Stimulated activated CD4-positive, alpha-beta T cell treated with anti-CD3 and anti-CD28 coated beads, Interleukin-1b, Interleukin-23, amount 100 ng/mL, for 1 hour (primary cell): ENCODE measurements at places on chromosomes 16 and 17.

DNA sequence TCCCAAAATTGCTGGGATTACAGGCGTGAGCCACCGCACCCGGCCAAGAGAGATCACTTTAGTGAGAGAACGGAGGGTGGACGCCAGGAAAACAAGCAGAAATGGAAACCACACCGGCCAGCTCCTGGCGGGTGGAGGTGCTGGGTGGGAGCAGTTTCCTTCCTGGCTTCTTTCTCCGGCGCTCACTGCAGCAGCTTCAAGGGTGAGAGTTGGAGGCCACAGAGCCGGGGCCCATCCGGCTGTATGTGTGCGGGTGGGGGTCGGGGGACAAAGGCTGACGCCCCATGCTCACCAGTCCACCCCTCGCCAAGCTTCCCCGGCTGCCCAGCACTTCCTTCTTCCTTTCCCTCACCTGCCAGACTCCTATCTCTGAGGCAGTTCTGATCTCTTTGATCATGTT is 13.5 kb upstream of the BHLHA9 start:
- no peak for DNase-seq

DNA sequence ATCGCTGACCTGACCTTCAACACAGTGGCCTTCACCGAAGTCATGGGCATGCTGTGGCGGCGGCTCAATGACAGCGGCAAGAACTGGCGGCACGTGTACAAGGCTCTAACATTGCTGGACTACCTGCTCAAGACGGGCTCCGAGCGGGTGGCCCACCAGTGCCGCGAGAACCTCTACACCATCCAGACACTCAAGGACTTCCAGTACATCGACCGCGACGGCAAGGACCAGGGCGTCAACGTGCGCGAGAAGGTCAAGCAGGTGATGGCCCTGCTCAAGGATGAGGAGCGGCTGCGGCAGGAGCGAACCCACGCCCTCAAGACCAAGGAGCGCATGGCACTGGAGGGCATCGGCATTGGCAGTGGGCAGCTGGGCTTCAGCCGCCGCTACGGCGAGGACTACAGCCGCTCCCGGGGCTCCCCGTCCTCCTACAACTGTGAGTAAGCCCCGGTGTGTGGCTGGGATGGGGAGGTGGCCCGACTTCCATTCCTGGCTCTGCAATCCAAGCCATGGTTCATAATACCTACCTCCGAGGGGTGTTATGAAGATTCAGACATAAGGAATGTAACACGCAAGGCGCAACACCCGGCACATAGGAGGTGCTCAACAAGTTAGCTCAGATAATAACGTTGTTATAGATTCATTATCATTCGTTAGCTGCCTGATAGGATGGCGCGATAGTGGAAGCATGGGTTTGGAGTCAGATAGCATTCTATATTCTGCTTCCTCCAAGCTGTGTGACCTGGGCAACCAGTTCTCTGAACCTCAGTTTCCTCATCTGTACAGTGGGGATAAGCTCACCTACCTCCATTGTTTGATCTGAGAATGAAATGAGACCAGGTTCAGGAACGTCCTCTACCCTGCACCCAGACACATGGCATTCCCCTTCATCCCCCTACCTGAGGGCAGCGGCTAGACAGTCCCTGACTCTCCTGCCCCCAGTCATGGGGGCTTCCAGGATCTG is 4.4 kb downstream of the EPN3 start:
- DNase-seq: no peak

DNA sequence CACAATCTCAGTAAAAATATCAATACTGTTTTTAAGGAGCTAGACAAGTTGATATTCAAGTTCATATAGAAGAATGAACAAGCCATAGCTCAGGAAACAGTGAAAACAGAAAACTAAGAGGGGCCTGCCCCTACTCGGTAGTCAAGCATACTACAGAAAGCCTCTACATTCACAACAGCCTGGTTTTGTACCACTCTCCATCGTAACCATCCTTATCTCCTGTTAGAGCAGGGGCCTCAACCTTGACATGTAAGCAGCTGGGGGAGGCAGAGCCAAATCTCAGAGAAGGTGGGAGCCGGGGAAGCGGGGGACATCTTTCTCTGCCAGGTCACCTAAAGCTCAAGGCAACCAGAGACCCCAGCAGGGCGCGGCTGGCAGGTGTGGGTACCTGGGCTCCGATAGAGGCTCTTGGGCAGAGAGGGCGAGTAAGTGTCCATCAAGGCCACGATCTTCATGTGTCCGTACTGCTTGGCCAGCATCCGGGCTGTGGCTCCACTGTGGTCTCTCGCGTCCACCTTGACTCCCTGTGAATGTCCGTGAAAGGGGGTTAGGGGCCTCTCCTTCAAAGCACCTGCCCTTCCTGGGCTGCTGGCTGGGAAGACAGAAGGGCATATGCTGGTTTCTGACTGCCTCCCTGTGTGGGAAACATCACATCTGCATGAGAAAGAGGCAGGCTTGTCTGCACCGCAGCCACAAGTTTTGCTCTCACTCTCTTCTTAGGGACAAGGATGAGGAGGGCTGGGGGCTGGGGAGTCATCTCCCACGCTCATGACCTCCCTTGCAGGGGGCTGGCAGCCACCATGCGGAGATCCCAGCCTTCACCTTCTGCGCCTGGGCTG is 20.2 kb downstream of the ANKS3 start:
- no peak for DNase-seq

GRCh38 chr17:44038604-44039011 is 23.8 kb upstream of the TMEM101 start:
- no peak for DNase-seq

GRCh38 chr16:66127459-66128370 is 238.8 kb upstream of the CDH5 start:
- no peak for DNase-seq

DNA sequence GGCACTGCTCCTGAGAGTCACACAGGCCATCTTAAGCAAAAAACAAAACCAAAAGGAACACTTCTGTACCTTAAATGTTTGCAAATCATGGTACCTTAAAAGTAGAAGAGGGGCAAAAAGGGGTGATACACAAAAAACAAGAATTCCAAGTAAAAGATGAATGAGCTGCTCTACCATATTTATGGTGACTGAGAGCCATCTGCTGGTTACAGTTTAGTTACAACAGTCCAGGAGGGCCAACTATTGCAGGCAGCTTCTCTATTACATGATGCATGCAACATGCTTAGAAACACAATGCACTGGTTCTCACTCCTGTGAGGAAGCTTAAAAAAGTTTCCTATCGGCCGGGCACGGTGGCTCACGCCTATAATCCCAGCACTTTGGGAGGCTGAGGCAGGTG is 53.5 kb downstream of the STX8 start:
- DNase-seq: no peak

DNA sequence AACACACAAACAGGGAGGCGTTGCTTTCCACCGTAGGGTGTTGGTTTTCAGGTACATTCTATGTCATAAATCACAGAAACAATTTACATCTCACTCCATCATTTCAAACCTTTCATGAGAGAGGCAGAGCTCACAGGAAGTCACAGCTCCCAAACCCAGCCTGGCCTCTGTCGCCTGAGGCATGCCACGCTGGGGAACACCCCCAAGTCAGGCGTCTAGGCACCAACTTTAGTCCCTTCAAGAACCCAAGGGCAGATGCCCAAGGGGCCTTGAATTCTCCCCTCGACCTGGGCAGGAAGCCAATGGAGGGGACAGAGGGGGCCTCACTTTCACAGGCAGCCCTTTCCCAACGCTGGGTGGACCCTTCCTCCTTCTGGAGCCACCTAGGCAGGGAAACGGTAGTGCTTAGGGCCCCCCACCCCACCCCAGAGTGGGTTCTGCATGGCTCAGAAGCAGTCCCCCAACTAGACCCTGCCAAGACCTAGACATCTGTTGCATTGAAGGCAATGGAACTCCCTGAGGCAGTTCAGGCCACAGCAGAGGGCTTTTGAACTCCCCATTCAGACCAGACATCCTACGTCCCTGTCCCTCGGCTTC is 10.6 kb downstream of the TBX4 start:
- DNase-seq: no peak

DNA sequence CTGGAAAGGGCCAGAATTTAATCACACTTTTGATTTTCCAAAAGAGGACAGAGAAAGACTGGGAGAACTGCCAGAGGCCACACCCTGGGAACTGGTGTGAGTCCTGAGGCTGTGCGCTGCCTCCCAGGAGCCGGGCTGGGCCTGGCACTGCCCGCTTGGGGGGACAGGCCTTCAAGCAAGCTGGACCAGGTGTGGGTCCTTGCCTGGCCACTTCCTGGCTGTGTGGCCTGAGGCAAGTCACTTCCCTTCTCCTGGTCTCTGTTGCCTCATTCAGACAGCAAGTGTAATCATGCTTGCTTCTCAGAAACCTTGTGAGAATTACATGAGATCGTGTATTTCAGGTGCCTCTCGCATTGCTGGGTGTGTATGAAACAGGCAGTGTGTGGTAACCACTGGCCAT is 143.0 kb downstream of the SNX29 start:
- no peak for DNase-seq

DNA sequence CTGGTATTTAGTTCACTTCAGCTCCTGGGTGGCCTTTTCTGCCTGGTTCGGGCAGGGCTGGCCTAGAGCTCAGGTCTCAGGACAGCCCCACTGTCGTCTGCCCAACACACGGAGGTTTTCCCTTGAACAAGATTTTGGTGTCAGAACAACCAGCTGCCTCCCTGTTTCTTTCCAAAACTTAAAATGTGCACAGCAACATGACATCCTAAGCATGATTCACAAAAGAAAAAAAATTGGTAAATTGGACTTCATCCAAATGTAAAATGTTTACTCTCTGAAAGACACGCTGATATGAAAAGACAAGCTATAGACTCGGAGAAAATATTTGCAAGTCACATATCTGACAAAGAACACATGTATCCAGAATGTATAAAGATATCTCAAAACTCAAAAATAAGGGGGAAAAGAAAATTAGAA is 197.8 kb upstream of the CHMP6 start:
- DNase-seq: no peak

GRCh38 chr17:62140376-62140775 is 75.3 kb upstream of the MED13 start:
- no peak for DNase-seq

GRCh38 chr16:23966597-23967394 is 131.0 kb downstream of the PRKCB start:
- DNase-seq: no peak

- DNase-seq: no peak
Measured at GRCh38 chr17:61480414-61480807, 28.2 kb downstream of the TBX4 start.

DNA sequence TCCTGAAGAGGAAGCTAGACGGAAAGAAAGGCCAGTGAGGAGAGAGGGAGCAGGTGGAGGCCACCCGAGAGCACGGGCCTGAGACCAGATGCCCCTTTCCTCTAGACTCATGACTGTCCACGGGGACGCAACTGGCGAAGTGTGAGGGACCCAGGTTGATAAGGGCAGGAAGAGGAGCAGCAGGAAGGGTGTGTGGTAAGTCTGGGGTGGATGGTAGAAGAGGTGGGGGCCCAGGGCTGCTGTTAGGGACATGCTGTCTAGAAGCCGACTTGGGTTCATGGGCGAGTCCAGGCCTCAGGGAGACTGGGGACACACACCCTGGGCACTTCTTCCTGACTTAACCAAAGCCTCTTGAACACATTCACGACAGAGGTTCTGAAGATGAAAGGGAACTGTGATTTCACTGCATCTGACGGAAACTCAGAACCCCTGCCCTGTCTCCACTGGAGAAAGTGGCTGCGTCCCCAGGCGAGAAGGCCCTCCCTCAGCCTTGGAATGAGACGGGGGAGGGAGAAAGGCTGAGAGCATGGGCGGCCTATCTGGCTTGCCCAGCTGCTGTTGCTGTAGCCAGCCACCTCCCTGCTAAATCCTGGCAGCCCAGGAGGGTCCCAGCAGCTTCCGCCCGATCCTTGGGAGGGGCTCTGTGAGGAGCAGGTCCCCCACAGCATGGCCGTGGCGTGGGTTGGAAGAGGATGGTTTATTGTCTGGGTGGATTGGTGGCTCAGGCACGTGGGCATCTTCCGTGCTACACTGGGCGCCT is 6.0 kb downstream of the HIC1 start:
- DNase-seq: no peak

DNA sequence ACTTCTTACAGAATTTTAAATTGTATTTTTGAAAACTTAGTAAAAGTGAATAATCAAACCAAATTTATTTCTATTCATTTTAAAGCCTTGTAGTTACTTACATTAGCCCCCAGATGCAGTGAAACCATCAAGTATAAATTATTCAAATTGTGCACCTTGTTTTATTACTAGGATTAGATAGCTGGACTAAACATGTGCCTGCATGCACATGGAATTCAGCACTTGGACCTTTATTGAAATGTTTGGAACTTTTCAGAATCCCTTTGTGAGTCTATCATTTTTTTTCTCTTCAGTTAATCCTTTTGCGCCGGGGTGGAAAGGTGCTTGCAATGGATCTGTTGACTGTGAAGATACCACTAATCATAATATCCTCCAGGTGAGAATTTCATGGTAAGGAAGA is 4.7 kb downstream of the ZPBP2 start:
- DNase-seq: no peak

DNA sequence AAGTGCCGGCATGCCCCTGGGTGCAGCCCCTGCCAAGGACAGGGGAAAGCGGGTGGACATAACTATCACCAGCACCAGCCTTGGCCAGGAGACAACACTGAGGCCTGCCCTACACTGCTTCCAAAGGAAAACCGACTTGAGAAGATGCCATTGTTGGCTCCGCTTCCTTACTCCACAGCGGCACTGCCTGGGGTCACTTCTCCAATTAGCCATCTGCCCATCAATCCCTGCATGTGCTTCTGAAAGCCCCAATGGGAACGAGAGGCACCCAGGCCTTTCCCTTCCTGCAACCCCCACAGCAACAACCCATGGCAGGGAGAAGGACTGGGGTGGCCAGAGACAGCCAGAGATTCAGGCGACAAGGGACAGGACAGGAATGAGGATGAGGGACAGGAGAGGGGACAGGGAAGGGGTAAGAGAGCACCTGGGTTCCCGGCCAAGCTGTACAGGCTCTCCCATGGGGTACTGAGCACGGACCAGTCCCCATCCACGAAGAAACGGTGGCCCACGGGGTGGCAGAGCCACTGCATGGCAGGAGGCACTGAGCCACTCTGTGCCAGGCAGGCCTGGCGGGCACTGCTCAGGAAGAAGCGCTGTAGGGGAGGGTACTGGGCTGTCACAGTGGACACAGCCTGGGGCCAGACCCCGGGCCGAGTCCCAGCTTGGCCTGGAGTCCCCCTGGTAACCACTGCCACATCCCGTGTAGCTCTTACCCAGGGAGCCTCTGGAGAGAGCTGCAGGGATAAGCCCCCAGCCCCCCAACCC is 21.2 kb downstream of the SREBF1 start:
- DNase-seq: no peak

- no peak for DNase-seq
Measured at GRCh38 chr17:44197980-44198720, 1.5 kb downstream of the ATXN7L3 start.

DNA sequence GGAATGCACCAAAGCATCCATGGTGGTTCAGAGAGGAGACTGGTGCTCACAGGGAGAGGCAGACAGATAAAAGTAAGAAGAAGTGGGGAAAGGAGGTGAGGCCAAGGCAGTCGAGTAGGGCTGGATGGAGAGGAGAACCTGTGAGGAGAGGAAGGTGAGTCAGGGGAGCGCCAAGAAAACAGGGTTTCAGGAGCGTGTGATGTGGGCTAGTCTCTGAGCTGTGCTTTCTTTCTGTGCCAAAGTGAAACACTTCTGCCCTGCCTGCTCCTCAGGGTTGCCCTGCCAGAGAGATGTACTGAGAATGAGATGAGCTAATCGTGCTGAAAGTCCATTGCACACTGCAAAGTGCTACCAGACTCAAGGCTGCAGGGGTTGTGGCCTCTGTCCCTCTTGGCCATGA is 310.7 kb upstream of the CCL2 start:
- no peak for DNase-seq

GRCh38 chr16:55035956-55036355 is 105.3 kb downstream of the IRX5 start:
- no peak for DNase-seq

- no peak for DNase-seq
Measured at GRCh38 chr16:79776243-79776847, 175.8 kb upstream of the MAF start.
